T1000 (cell line): ENCODE measurements at places on chromosomes 6 and 20.

DNA sequence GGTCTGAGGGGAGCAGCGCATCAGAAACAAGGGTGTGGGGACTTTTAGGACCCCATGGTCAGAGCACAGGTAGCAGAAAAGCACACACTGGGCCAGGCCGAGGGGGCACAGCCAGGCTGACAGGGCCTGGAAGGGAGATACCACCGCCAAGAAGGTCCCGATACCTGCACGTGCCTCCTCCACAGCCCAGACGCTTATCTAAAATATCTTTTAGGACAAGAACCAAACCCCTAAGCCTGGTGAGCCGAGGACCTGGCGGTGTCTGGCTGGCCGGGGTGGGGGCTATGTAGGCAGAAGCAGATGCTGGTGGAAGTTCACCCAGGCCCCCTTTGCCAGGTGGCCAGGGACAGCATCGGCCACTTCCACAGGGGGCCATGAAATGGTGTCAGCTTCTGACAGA lies 89.3 kb downstream of the CDC5L start:
- DNase-seq, result no peak

DNA sequence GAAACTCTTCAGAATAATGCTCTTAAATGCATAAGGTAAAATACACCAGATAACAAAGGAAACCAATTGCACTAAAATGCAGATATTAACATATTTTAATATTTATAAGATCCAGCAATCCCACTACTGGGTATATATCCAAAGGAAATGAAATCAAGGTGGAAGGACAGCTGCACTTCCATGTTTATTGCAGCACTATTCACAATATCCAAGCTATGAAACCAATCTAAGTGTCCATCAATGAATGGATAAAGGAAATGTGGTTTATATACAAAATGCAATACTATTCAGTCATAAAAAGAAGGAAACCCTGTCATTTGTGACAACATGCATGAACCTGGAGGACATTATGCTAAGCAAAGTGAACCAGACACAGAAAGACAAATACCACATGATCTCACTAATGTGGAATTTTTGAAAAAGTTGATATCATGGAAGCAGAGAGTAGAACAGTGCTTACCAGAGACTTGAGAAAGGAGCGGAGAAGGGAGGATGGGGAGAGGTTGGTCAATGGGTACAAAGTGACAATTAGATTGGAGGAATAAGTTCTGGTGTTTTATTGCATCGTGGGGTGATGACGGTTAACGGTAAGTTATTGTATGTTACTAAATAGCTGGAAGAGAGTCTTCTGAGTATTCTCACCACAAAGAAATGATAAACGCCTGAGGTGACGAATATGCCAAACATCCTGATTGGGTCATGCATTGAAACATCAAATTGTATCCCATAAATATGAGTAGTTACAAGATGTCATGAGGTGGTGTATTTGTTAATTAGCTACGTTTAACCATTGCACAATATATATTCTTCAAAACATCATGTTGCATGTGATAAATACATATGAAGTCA lies 37.9 kb upstream of the RNF24 start:
- DNase-seq, result no peak

- no peak for DNase-seq
Observed at GRCh38 chr6:147973806-147974205, 368.8 kb upstream of the SASH1 start.

GRCh38 chr6:37429352-37429750 lies 3.7 kb upstream of the CMTR1 start:
- no peak for DNase-seq

DNA sequence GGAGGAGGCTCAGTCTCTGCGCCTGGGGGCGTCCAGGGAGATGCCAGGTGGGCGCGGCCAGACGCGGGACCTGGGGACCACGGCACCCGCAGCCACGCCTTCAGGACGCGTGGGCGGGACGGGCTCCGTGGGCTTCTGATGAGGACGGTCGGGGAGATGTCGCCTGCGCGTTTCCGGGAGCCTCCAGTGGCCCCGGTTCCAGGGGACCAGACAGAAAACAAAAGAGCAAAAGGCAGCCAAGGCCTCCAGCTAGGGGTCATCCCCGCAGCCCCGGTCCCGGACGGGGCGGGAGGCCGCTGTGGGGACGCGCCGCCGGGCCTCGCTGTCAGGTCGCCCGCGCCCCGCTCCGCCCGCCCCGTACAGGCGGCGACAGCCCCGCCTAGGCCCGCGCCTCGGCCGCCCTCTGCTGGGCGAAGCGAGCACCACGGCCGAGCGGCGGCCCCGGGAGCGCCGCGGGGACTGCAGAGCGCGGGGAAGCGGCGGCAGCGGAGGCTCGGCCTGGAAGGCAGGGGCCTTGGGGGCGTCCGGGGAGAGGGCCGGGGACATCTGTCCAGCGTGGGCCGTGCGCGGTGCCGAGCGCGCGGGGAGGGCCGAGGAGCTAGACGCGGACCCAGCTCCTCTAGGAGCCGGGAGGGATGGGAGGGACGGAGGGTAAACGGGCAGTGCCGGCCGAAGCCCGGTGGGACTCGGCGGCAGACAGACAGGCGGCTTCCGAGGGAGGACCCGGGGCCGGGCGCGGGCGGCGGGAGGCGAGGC lies 48.7 kb downstream of the TMEM242 start:
- peak; percentile 59 for DNase-seq

DNA sequence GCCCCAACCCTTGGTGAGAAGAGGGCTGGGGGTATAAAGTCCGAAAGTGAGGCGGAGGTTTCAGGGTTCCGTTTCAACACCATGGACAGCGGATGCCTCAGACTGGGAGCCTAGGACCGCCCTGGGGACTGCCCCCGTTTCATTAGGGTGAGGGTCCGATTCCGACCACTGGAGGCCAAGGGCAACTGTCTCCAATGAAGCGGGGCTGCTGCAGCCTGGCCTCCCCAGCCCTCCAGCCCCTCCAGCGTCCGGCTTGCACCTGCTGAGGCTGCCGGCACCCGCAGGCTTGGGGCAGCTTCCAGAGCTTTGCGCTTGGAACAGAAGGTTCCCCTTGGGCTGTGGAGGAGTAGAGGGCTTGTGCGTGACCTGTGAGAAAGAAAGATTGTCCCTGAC lies 39.9 kb downstream of the YTHDF1 start:
- DNase-seq, result no peak

GRCh38 chr6:139295901-139296300 lies 4.1 kb upstream of the TXLNB start:
- no peak for DNase-seq

DNA sequence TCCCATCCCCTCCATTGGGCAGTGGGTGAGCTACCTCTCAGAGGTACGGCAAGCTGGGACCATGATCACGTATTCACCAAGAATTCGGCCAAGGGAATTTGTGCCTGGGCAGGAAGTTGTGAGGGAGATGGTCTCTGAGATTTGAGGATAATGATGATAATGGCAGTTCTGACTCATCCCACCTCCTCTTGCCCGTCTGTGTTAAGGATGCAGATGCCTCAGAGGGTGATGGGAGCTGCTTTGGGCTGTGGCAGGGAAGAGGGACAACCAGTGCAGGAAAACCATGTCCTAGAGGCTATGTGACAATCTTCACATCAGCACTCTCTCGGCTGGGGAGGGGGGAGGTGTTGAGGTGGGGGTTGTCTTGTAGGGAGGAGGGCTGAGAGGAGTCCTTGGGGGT lies 4.3 kb downstream of the TGM6 start:
- DNase-seq, result no peak

DNA sequence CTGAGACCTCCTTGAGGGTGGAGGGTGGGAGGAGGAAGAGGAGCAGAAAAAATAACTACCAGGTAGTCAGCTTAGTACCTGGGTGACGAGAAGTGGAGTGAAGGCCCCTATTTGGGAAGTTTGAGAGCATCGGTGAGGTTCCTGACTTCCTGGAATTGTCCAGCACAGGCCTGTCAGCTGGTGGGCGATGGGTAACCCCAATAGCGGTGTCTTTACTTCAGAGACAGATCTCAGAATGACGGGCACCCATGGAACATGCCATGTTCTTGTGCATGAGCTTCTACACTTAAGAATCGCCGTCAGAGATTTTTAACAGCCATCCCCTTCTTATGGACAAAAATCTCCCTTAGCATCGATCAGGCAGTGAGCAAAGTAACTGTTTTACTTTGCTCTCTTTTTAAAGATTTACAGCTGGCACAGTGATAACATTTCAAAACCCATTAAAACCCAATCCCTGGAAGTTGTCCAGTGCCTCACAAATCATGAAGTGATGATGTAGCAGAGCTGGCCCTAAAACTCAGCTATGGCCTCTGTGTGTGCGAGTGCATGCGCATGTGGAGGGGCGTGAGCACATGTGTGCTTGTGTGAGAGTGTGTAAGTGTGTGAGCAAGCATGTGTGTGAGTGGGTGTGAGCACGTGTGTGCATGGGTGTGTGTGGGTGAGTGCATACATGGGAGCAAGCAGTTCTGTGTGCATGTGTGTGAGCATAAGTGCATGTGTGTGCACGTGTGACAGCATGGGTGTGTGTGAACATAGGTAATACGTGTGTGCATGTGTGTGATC lies 85.2 kb downstream of the DLL1 start:
- no peak for DNase-seq

- no peak for DNase-seq
Observed at GRCh38 chr20:63808145-63808724, 22.8 kb downstream of the ZBTB46 start.

DNA sequence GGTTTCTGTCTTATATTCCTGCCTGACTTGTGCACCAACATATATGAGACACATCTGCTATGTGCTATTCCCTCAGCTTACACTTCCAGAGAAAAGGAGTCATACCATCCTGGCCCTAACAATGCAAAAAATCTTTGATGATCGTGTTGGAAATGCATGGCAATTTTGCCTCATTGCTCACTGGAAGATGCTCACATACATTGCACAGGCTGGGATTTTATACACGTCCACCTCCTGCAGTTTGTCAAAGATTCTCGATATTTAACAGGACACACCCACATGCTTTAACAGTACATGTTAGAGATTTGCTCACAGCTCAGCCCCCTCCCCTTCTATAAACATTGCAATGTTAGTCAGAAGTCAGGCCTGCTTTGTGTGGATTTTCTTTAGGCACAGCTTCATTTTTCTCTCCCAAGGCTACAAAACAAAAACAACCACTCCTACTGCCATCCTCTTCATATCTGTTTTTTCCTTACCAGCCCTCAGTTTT lies 66.1 kb downstream of the ADGB start:
- no peak for DNase-seq

GRCh38 chr6:125819535-125820326 lies 29.0 kb downstream of the NCOA7 start:
- DNase-seq, result no peak

DNA sequence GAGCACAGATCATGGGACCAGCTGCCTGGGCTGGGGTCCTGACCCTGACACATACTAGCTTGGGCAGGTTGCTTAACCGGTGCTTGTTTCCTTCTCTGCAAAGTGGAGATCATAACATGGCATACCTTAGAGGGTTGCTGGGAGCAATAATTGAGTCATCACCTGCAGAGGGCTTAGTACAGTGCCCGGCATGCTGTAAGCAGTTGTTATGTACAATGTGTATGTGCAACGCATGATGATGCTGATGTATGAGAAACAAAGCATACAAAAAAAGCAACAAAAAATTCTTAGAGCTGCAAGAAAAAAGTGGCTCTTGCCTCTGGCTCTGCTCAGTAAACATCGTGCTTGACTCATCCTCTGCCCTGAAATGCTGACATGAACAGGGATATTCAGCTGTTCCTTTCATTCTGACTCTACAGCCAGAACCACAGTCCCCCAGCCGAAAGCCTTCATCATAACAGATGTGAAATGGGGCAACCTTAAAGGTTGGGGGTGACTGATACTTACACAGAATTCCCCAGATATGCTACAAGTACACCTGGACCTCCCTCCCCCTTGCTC lies 91.7 kb downstream of the CLIC5 start:
- DNase-seq, result peak; percentile 43

- DNase-seq, result no peak
Observed at GRCh38 chr20:17648791-17649730, 33.0 kb downstream of the RRBP1 start.
